Stomach (tissue), 19 donors: ENCODE measurements at places on chromosomes 4 and X. TPM values are rescaled to one million over a fixed set of nuclear protein-coding genes. Genes with fewer than 3 reads are reported as not detected.
A peak's percentile ranks its signal among the peaks of the same experiment; 100 is the strongest.

The PLP1 gene
- total RNA-seq, result 10.3 TPM

The PDE6B gene
- total RNA-seq, result 12.3 TPM

The SRP72 gene
- 63.7 TPM for total RNA-seq

The SPANXD gene
- not detected for total RNA-seq

The NUP62CL gene
- total RNA-seq, result not detected

The USP17L19 gene
- not detected for total RNA-seq

The CENPI gene
- 8.3 TPM for total RNA-seq

The CXCL3 gene
- 94.6 TPM for total RNA-seq

- H3K27me3 ChIP-seq, result no peaks in the 10 kb centered on the region
- no peak overlapping the region for H3K4me3 ChIP-seq
- no peaks in the 10 kb centered on the region for H3K36me3 ChIP-seq
- H3K27ac ChIP-seq, result no peak overlapping the region
- peak; percentile 57 for DNase-seq
- H3K4me1 ChIP-seq, result peaks cover 4% of the 10 kb centered on the region
Measured at GRCh38 chr4:139875411-139875825, 209.8 kb downstream of the MGST2 start.

DNA sequence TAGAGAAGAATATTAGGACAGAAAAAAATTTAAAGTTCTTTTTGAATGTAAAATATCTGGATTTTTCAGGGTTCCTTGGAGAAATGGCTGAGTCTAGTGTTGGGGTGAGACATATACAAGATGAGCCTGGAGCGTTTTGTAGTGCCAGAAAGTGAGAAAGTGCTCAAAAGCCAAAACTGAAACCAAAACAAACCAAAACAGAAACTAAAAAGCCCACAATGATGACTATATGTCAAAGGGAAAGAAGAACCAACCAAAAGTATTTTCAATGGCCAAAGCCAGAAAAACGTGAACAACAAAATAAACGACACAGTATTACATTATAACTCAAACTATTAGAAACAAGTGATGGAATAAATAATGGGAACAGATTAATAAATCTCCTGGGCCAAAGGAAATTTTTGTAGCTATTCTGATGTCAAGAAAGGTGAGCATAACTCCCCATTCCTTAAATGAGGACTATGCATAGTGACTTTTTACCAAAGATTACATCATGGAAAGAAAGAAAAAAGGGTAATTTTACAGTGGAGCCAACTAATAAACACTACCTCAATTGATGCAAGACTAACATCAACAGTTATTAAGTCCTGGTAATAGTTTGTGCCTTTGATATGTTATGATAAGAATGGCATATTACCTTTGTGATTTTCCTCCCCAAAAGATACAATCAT, 1137.6 kb downstream of the C4orf33 start:
- H3K4me1 ChIP-seq, result no peaks in the 10 kb centered on the region
- no peak overlapping the region for H3K27ac ChIP-seq
- no peaks in the 10 kb centered on the region for H3K36me3 ChIP-seq
- H3K4me3 ChIP-seq, result no peak overlapping the region
- no peaks in the 10 kb centered on the region for H3K27me3 ChIP-seq

- no peak overlapping the region for H3K27ac ChIP-seq
- no peaks in the 10 kb centered on the region for H3K27me3 ChIP-seq
- no peaks in the 10 kb centered on the region for H3K36me3 ChIP-seq
- no peaks in the 10 kb centered on the region for H3K4me1 ChIP-seq
- no peak overlapping the region for H3K4me3 ChIP-seq
Measured at GRCh38 chrX:86033385-86033784, 14.0 kb downstream of the CHM start.

DNA sequence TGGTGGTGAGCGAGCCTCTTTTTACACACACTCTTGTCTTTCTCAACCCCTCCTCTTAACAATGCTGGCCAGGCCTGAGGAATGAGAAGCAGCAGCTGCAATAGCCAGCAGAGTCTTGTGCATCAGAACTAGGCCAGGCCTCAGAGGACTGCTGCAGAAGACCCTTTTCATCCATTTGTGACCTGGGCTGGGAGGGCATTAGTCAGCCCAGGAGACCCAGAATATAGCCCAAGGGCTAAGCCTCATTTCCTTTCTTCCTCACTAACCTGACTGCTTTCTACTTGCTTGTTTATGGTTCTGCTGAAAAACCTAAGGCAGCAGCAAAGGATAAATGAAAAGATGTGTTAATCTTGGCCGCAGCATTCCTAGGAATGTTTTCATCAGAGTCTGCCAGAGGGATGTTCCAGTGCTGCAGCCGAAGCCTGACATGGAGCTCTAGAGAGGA, 254.7 kb upstream of the AR start:
- H3K27ac ChIP-seq, result no peak overlapping the region
- DNase-seq, result no peak
- H3K27me3 ChIP-seq, result no peaks in the 10 kb centered on the region
- no peaks in the 10 kb centered on the region for H3K36me3 ChIP-seq
- no peaks in the 10 kb centered on the region for H3K4me1 ChIP-seq

DNA sequence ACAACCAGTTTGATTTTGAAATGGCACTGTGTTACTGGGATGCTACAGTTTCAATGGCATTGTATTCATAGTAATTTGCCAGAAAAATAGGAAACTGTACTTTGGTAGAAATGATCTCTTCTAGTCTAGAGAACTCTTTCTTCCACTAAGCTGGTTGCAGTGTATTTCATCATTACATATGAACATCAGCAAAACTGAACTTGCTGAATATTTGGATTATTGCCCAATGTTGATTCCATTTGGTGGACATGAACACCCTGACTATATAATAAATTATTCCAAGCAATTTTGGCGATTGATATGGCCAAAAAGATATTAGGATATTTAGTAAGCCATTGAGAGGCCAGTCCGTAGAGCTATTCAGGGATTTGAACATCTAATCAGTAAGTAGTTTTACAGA, 191.8 kb upstream of the CXorf66 start:
- H3K36me3 ChIP-seq, result no peaks in the 10 kb centered on the region
- H3K27me3 ChIP-seq, result no peaks in the 10 kb centered on the region
- no peak overlapping the region for H3K27ac ChIP-seq
- no peak for DNase-seq
- no peak overlapping the region for H3K4me3 ChIP-seq

GRCh38 chr4:154491341-154492271, at the start of gene DCHS2:
TSS of gene DCHS2 (minus strand) at chr4:154491799. CDS start at chr4:154491355, 444 bp downstream.
- H3K4me1 ChIP-seq, result peaks cover 28% of the 10 kb centered on the region
- H3K36me3 ChIP-seq, result no peaks in the 10 kb centered on the region
- H3K27ac ChIP-seq, result peak within 1 kb of the TSS; percentile 37
- DNase-seq, result no peak
- H3K4me3 ChIP-seq, result peak within 1 kb of the TSS; percentile 48
- no peaks in the 10 kb centered on the region for H3K27me3 ChIP-seq

DNA sequence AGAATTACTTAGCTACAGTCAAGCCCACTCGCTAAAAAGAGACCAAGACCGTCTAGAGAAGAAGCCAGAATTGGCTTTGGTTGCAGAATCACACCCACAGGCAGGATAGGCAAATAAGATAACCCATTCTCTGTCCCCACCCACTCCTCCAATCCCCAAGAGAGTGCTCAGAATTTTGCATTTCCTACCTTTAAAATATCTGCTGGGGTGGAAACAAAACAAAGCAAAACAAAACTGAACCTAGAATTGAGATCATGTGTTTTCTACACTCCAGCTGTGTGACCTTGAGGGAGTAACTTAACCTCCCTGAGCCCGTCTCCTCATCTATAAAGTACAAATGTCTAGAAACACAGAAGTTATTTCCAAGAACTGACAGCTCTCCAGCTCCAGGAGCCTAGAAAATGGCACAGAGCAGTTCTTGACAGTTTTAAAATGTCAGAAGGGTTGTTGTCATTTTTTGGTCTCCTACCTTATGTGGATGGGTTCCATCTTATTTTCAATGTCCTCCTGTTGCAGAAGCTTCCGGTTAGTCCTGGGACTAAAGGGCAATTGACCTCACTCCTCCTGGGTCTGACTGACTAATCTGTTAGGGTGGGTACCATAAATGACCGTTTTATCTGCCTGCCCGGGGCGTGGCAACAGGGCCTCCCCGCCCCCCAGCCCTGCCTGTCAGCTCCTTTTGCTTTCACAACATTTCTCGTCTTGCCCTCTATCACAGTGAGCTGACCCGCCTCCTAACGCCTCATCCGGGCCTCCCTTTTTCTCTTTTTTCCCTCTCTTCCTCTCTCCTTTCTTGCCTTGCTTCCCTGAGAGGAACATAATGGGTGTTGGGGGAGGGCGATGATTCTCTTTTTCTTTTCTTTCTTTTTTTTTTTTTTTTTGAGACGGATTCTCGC, 114.0 kb downstream of the RBM47 start:
- H3K4me3 ChIP-seq, result peak overlapping the region; percentile 47
- H3K4me1 ChIP-seq, result no peaks in the 10 kb centered on the region
- peak overlapping the region; percentile 93 for H3K27ac ChIP-seq
- DNase-seq, result peak; percentile 92
- no peaks in the 10 kb centered on the region for H3K36me3 ChIP-seq
- H3K27me3 ChIP-seq, result no peaks in the 10 kb centered on the region

GRCh38 chr4:62526671-62527070, 1326.5 kb downstream of the ADGRL3 start:
- no peak for DNase-seq
- H3K4me1 ChIP-seq, result no peaks in the 10 kb centered on the region
- no peak overlapping the region for H3K27ac ChIP-seq

GRCh38 chr4:178086320-178086719, 644.1 kb upstream of the AGA start:
- no peak for DNase-seq
- no peak overlapping the region for H3K4me3 ChIP-seq
- H3K4me1 ChIP-seq, result no peaks in the 10 kb centered on the region
- H3K27ac ChIP-seq, result no peak overlapping the region
- H3K36me3 ChIP-seq, result no peaks in the 10 kb centered on the region
